Activated CD8-positive, alpha-beta memory T cell treated with anti-CD3 and anti-CD28 coated beads for 1 hour (primary cell): ENCODE measurements at places on chromosomes 4 and X.

GRCh38 chr4:133969202-133969848 is 232.3 kb downstream of the PABPC4L start:
- no peak for DNase-seq

GRCh38 chr4:2879026-2879425 is 35.4 kb downstream of the ADD1 start:
- DNase-seq, result no peak

- DNase-seq, result no peak
Measured at GRCh38 chr4:161252520-161253141, 911.2 kb downstream of the FSTL5 start.

DNA sequence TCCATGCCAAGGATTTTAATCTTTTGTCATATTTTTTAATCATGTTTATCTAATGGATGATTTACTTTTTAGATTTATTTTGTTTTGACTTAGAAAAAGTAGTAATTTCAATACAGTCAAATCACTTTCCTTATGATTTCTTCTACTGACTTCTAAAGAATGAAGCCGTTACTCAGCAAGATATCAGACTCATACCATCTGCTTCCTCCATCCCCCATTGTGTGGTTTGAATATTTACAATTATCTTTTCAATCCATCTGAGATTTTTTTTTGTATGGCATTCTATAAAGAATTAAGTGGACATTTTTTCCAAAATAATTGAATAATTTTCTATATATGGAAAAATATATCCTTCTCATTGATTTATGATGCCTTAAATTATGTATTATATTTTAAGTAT is 565.4 kb upstream of the ATOH1 start:
- no peak for DNase-seq

- no peak for DNase-seq
Measured at GRCh38 chr4:102574317-102574716, 73.2 kb downstream of the NFKB1 start.

- DNase-seq, result no peak
Measured at GRCh38 chrX:10634392-10635161, 14.2 kb upstream of the MID1 start.

DNA sequence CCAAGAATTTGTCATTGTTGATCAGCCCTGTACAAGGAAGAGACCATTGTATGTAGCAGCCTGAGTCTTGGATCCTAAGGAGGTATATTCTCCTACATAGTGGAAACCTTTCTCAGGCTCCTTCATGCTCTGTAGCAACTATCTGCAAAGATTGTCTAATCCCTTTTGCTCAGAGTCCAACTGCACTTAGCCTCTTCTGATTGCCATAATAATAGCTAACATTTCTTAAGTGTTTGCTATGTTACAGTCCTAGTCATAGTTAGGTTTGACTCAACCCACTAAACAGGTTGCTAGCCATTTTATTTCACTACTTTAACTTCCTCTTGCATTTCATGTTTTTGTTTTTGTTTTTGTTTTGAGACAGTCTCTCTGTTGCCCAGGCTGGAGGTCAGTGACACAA is 50.8 kb upstream of the SLC16A2 start:
- DNase-seq, result no peak

DNA sequence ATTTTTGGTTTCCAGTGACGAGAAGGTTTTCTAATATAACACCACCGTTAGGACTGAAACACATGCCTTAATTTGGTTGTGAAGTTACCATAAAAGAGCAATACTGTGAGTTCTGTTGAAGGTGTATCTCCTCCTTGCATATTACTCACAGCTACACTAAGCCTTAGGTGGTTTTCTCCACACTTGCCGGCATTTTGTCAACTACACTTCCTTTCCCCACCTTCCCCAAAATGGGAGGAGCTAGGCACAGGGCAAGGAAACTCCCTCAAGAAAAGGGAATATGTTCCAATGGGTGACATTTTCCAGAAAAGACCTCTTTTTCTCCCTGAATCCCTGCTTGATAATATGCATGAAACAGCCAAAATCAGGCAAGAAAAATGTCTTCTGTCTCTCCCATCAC is 44.8 kb downstream of the RELL1 start:
- DNase-seq, result no peak
